ENCODE measurements at places on chromosomes 12 and 14.
A peak's percentile ranks its signal among the peaks of the same experiment; 100 is the strongest.

GRCh38 chr12:1660304-1661187 lies 30.3 kb upstream of the ADIPOR2 start:
- no peak for DNase-seq

GRCh38 chr12:26318661-26319068 lies 123.3 kb downstream of the SSPN start:
- DNase-seq, result no peak

- no peak for DNase-seq
Measured at GRCh38 chr12:59431266-59431665, 164.6 kb upstream of the SLC16A7 start.

GRCh38 chr12:72448805-72449204 lies 176.6 kb downstream of the TRHDE start:
- no peak for DNase-seq

DNA sequence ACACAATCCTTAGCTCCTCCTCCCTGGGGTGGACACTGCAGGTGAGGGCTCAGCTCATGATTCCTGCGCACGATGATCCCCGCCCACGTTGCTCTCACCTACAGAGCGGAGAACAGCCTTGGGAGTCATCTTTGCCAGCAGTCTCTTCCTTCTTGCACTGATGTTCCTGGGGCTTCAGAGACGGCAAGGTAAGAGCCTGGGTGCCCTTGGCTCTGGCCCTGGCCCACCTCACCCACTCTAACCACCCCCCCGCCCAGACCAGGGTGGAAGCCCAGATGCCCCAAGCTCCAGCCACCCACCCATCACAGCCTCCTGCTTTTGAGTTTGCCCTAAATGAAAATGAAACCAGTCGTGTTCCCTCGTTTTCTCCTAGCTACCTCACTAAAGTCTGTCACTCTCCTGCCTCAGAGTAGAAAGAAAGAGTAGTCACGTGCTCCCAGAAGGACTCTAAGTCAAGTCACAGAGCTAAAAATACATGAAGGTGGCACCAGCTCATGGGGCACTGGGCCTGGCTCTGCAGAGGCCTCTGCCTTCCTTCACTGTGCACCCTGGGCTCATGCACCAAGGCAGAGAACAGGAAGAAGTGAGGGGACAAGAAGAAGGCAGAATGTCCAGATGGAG lies 9.0 kb downstream of the TAPBPL start:
- no peak for DNase-seq

- peak; percentile 82 for DNase-seq
Measured at GRCh38 chr14:50045039-50045711, 71.2 kb downstream of the VCPKMT start.

DNA sequence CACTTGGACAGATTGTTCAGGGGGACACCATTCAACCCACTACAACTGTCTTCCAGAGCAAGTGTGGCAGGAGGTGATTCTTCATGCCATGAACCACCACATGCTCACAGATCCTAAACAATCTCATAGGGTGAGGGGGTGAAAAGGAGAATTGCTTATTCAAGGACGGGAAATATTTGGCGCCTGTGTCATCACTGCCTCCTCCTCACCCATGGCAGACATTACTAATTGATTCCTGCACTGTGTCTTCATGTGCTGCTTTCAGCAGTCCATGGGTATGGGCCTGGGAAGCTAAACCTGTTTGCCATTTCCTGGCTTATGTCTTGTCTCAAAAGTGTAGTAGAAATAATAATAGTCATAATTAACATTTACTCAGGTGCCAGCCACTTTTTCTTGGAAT lies 31.3 kb downstream of the MMAB start:
- no peak for DNase-seq

- DNase-seq, result no peak
Measured at GRCh38 chr14:67395086-67395875, 16.7 kb downstream of the PLEK2 start.

DNA sequence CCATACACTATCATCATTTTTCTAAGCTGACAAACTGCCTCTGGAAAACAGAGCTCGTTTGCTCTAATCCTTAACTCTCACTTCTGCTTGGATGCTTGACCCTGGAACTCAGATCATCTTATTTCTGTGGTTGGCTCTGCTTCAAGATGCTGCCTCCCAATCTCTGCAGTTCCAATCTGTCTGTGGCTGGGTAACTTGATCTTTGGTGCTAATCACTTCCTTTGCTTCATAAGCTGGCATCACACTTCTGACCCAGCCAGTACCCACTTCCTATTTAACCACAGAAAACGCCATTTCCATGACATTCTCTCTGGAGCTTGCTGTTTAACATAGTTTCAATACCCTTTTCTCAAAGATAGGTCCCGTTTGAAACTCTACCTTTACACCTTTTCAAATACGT lies 254.2 kb downstream of the ACSS3 start:
- DNase-seq, result no peak

DNA sequence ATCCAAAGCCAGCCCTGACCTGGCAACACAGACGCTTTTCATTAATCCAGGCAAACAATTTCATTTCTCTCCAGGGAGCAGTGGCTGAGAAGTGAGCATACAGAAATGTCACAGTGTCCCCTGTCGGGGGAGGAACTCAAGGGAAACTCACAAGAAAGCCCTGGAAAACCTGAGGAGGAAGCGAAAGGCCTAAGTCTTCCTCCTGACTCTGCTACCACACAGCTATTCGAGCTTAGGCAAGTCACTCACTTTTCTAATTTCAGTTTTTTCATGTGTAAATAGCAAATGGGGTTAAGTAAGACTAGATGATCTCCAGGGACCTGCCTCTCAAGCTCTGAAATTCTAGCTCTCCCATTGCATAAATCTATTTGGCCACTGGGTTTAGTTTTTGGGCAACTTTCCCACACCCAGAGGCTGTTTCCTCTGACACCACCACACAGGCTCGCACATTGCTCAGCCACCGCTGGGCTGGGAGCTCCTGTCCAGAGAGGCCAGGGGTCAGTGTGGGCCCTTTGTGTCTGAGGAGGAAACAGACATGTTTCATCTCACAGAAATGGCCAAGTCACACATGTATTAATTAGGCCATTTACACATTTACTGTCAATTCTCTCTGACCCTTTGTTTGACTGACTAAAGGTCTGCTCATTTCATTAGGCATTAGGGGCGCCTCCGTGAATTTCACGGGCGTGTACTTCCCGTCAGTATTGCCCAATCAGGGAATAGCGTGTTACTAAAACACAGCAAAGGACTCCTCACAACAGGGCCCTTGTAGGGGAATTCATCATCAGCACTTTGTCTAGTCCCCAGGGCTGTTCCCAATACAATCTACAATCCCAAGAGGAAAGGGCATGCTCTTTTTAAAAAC lies 9.8 kb upstream of the PNMA1 start:
- DNase-seq, result no peak

DNA sequence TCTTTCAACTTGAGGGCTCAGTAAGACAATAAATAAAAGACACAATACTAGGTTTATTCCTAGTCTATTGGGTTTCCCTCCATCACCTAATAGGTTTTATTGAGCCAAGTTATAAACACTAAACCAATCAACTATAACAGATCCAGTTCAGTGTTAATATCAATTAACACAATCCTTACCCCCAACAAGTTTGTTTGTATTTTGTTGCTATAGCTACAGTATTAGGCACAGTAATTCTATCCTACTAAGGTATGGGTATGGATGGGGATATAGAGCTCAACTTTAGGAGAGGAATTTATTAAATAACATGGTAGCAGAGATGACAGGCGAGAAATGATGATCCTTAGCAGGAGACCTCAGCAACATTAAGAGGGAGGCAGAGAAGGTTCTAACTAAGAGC lies 13.3 kb downstream of the PPP4R3A start:
- no peak for DNase-seq

- no peak for DNase-seq
Measured at GRCh38 chr14:101929946-101930345, 34.4 kb upstream of the DYNC1H1 start.

DNA sequence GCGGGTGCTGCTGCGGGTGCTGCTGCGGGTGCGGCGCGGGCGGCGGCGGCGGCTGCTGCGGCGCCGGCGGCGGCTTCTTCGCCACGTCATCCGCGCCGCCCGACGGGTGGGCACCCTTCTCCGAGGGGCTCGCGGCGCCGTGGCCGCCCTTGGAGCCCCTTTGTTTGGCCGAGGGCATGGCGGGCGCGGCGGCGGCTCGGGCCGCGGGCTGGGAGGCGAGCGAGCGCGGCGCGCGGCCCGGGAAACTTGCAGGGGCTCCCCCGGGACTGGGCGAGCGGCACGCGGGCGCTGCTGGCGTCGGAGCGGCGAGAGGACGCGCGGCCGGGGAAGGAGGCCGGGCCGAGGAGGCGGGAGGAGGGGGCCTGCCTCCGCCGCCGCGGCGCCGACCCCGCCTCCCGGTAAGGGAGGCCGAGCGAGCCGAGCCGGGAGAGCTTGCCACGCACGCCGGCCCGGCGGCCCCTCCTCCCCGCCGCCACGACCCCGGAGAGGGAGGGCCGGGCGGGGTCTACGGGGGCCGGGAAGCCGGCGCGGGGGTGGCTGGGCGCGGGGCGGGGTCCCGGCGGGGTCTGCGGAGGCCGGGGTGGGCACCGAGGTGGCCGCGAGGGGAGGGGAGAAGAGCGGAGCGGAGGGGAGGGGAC lies at the start of gene CKAP4:
Gene CKAP4 (minus strand): TSS at position 347 of the 638 bp plus-strand sequence. CDS start 169 bp downstream, at position 178.
- peak; percentile 47 for DNase-seq

DNA sequence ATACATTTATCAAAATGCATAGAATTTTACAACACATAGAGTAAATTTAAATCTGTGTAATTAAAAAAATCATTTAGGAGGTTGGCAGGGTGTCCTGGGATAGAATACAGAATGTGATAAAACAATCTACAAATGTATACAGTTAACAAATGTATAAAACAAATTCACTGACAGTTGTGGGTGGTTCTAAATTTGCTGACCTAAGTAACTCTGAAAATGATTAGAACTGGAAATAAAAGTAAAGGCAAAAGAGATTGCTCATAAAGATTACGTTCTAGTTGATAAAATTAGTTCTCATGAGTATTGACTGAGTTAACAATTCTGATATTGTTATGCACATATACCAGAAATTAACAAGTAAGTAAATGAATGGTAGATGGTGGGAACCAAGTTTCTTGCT lies 1827.3 kb upstream of the FLRT2 start:
- no peak for DNase-seq

DNA sequence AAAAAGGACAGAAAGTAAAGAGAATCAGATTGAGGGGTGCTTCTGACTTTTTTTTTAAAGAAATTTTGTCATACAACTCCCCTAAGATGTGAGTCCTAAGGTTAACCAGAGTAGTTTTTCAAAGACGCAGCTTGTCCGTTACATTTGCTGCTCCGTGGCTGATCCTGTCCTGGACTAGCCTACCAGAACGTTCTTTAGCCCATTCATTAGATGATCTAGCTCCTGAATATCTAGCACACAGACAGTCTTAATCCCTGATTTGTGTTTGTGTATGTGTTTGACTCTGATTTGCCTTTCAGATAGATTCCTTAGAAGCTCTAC lies 60.3 kb downstream of the SAMD4A start:
- DNase-seq, result no peak

- DNase-seq, result no peak
Measured at GRCh38 chr12:15693228-15693911, 95.8 kb downstream of the EPS8 start.

- no peak for DNase-seq
Measured at GRCh38 chr14:56205881-56206280, 87.7 kb downstream of the PELI2 start.

- peak; percentile 6 for DNase-seq
Measured at GRCh38 chr14:77804592-77804991, 4.7 kb downstream of the ADCK1 start.

DNA sequence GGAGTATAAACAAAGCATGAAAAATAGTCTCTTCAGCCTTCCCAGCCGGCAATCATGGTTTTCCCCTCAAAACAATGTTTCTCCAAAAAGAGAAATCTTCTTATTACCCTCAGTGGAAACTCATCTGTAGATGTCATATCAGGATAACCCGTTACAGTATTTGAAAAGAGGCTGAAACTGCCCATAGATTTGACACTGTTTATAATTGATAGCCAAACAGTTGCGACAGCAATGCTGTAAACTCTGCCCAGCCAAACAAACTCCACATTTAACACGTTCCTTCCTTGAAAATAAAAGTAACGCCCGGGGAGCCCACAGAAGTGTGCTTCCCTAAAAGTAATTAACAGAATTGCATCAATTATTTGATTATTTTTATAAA lies 201.3 kb upstream of the FOXN3 start:
- no peak for DNase-seq

- DNase-seq, result no peak
Measured at GRCh38 chr14:90109858-90110257, 48.1 kb downstream of the KCNK13 start.

- no peak for DNase-seq
Measured at GRCh38 chr14:68089146-68089731, 269.7 kb downstream of the RAD51B start.

GRCh38 chr12:100913872-100914592 lies 119.5 kb downstream of the ANO4 start:
- DNase-seq, result no peak

DNA sequence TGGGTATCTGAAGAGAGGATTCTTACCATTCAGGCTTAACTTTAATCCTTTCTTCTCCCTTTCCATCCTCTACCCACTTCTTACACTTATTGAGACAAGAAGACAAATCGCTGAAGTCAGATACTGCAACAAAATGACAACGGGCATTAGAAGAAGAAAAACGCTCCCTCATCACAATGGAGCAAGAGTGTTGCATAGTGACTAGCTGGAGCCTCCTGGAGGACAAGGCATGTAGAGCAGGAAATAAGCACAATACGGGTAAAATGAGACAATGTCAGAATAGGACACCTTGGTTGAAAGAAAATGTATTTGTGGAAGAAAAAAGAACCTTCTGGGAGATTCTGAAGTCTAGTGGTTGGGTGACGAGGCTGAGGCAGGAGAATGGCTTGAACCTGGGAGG lies 501.0 kb downstream of the RERGL start:
- DNase-seq, result no peak

DNA sequence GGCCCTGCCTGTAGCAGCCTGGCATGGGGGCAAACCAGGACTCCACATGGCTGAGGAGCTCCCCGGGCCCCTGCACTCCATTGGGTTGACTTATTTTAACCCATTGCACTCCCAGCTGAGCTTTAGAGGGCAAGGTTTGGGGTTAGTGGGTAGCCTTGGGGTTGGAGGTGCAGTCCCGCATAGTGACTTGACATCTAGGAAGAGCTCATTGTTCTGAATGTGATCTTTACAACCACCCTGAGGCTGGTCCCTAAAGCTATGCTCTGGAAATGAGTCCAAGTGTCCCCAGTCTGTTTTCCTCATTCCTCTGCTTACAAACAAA lies 36.4 kb downstream of the NFKBIA start:
- DNase-seq, result no peak

DNA sequence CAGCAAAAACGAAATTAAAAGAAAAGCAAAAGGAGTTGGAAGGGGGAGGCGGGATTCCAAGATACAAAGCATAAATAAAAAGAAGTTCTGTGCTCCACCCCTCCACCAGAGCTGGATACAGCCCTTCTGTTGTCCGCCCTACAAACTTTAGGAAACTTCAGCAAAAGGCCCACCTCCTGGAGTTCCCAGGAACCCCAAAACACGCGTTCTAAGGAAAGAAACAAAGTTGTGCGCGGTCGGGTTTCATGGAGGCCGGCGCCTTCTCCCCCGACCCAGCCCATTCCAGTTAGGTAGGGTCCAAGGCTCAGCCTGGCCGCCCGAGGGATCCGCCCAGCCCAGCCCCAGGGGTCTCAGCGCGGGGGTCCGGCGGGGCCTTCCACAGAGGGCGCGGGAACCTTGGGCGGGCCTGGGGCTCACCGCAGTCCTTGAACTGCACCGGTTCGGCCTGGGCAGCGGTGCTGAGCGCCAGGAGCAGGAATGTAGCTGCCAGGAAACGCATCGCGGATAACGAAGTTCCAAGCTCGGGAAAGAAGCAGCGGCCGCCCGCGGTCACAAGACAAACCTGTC lies at the start of gene NPC2:
Gene NPC2 (minus strand): TSS at position 530 of the 567 bp plus-strand sequence. CDS start 31 bp downstream, at position 499.
- DNase-seq, result no peak

All from T-helper 2 cell treated with Interferon-gamma antibody and Interleukin-4, amounts not matched to agents 5 μg/mL and 100 μg/mL, for 36 hours (primary cell).